Melanocyte of skin (primary cell): ENCODE measurements at places on chromosomes 5 and 9. TPM values are rescaled to one million over a fixed set of nuclear protein-coding genes. Genes with fewer than 3 reads are reported as not detected.

RNF180 gene
- 4.0 and 5.3 TPM in 2 replicates for total RNA-seq

FBXO38 gene
- total RNA-seq: 69.5 and 98.1 TPM in 2 replicates

RANBP17 gene
- 15.5 and 43.6 TPM in 2 replicates for total RNA-seq

CCDC192 gene
- total RNA-seq: not detected in 2 replicates

INSL4 gene
- total RNA-seq: under 0.01 and 0.34 TPM in 2 replicates

ABCA2 gene
- total RNA-seq: 15.5 and 20.7 TPM in 2 replicates

ADGRD2 gene
- total RNA-seq: not detected in 2 replicates

FBLL1 gene
- 1.5 and 3.4 TPM in 2 replicates for total RNA-seq

PCDHGA1 gene
- under 0.01 and 0.15 TPM in 2 replicates for total RNA-seq

BARHL1 gene
- not detected in 2 replicates for total RNA-seq

DTWD2 gene
- 10.7 and 16.4 TPM in 2 replicates for total RNA-seq

ZDHHC11B gene
- 0.31 TPM in 1 of 2 replicates, not detected in the other for total RNA-seq

IL31RA gene
- not detected in 2 replicates for total RNA-seq

SLC4A9 gene
- not detected in 2 replicates for total RNA-seq

TMEM215 gene
- total RNA-seq: under 0.01 TPM in 1 of 2 replicates, not detected in the other

SEMA4D gene
- not detected in 2 replicates for total RNA-seq

FGF10 gene
- total RNA-seq: not detected in 2 replicates

GPR151 gene
- not detected in 2 replicates for total RNA-seq

TNC gene
- 24.1 and 86.1 TPM in 2 replicates for total RNA-seq

SLC24A2 gene
- total RNA-seq: not detected in 2 replicates

HSPB3 gene
- not detected in 2 replicates for total RNA-seq

PCDHA9 gene
- total RNA-seq: under 0.01 TPM in 1 of 2 replicates, not detected in the other

IFNB1 gene
- total RNA-seq: 0.69 TPM in 1 of 2 replicates, not detected in the other

ELOVL7 gene
- 0.31 and 1.00 TPM in 2 replicates for total RNA-seq

CYLC2 gene
- not detected in 2 replicates for total RNA-seq

SOWAHA gene
- not detected in 2 replicates for total RNA-seq

UBLCP1 gene
- 41.0 and 47.4 TPM in 2 replicates for total RNA-seq

F2RL1 gene
- total RNA-seq: 0.15 and 0.33 TPM in 2 replicates

MCC gene
- total RNA-seq: 80.1 and 124 TPM in 2 replicates

IRX2 gene
- total RNA-seq: under 0.01 and 0.15 TPM in 2 replicates

SYK gene
- total RNA-seq: 4.2 and 8.0 TPM in 2 replicates

WHRN gene
- total RNA-seq: 9.1 and 14.0 TPM in 2 replicates

ZFYVE16 gene
- 168 and 212 TPM in 2 replicates for total RNA-seq

KIF2A gene
- total RNA-seq: 41.0 and 77.8 TPM in 2 replicates

ZNG1E gene
- 18.6 and 46.5 TPM in 2 replicates for total RNA-seq

PFN3 gene
- total RNA-seq: not detected in 2 replicates

C6 gene
- total RNA-seq: not detected in 2 replicates

CSF1R gene
- 0.33 TPM in 1 of 2 replicates, not detected in the other for total RNA-seq

CSF2 gene
- total RNA-seq: not detected in 2 replicates

DOCK8 gene
- total RNA-seq: 10.0 and 13.3 TPM in 2 replicates

SPINK7 gene
- not detected in 2 replicates for total RNA-seq

RELL2 gene
- total RNA-seq: 4.8 and 6.9 TPM in 2 replicates

BTNL8 gene
- not detected in 2 replicates for total RNA-seq

DMGDH gene
- 2.1 and 2.2 TPM in 2 replicates for total RNA-seq

C9 gene
- total RNA-seq: under 0.01 and 0.34 TPM in 2 replicates

SPINK6 gene
- not detected in 2 replicates for total RNA-seq

SEMA5A gene
- total RNA-seq: 29.9 and 90.9 TPM in 2 replicates

FBP2 gene
- not detected in 2 replicates for total RNA-seq

ACER2 gene
- 1.5 and 1.7 TPM in 2 replicates for total RNA-seq

IRGM gene
- total RNA-seq: not detected in 2 replicates

GNE gene
- 31.7 and 40.7 TPM in 2 replicates for total RNA-seq
